ENCODE measurements at places on chromosomes 1 and 21. TPM values are rescaled to one million over a fixed set of nuclear protein-coding genes. Genes with fewer than 3 reads are reported as not detected.

GRCh38 chr1:67408148-67408547, 22.1 kb downstream of the SERBP1 start:
- H3K27me3 ChIP-seq, result no peaks in the 10 kb centered on the region
- no peak for DNase-seq
- no peak overlapping the region for H3K4me3 ChIP-seq
- H3K27ac ChIP-seq, result peak overlapping the region; percentile 59
- H3K36me3 ChIP-seq, result peaks cover 42% of the 10 kb centered on the region
- peaks cover 16% of the 10 kb centered on the region for H3K4me1 ChIP-seq

- no peak for DNase-seq
- no peaks in the 10 kb centered on the region for H3K27me3 ChIP-seq
- H3K27ac ChIP-seq, result no peak overlapping the region
- no peak overlapping the region for H3K4me3 ChIP-seq
Observed at GRCh38 chr1:76274302-76274701, 199.8 kb downstream of the ST6GALNAC3 start.

GRCh38 chr1:228460821-228461220, 26.4 kb upstream of the RNF187 start:
- H3K4me3 ChIP-seq, result peak overlapping the region; percentile 7
- no peak for DNase-seq
- H3K36me3 ChIP-seq, result peaks cover 6% of the 10 kb centered on the region
- H3K4me1 ChIP-seq, result peaks cover 51% of the 10 kb centered on the region
- H3K27me3 ChIP-seq, result no peaks in the 10 kb centered on the region
- H3K27ac ChIP-seq, result peak overlapping the region; percentile 52

GRCh38 chr1:28966617-28967016, 52.2 kb downstream of the EPB41 start:
- no peak for DNase-seq
- peaks cover 63% of the 10 kb centered on the region for H3K4me1 ChIP-seq
- no peaks in the 10 kb centered on the region for H3K27me3 ChIP-seq
- H3K27ac ChIP-seq, result no peak overlapping the region
- H3K4me3 ChIP-seq, result no peak overlapping the region

GRCh38 chr1:160491017-160491416, 32.0 kb downstream of the SLAMF6 start:
- H3K4me1 ChIP-seq, result peaks cover 27% of the 10 kb centered on the region
- no peaks in the 10 kb centered on the region for H3K27me3 ChIP-seq
- no peak overlapping the region for H3K4me3 ChIP-seq
- H3K27ac ChIP-seq, result no peak overlapping the region
- peaks cover 39% of the 10 kb centered on the region for H3K36me3 ChIP-seq

DNA sequence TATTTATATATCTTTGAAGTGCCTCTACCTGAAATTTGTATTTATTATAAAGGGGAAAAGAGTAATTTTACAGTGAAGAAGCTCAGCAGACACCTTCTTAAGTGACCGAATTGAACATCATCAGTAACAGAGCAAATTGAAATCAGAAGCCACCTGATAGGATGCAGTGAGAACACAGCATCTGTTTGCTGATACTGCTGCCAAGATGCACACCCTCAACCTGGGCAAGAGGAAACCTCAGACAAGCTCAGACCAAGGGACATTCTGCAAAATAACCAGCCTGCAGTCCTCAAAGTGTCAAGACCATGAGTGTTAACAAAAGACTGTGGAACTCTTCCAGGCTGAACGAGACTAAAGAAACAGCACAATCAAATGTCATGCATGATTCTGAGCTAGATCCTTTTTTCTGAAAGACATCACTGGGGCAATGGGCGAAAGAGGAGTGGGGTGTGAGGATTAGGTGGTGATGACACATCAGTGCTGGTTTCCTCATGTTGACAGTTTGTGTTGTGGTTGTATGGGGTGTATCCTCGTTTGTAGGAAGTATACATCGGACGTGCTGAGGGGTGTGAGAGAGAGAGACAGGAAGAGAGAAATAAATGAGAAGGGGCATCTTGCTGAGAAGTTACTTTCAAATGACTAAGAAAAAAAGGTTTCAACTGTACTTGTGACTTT, 103.7 kb downstream of the ABCA4 start:
- peaks cover 8% of the 10 kb centered on the region for H3K27me3 ChIP-seq
- no peaks in the 10 kb centered on the region for H3K36me3 ChIP-seq
- peak; percentile 49 for DNase-seq

DNA sequence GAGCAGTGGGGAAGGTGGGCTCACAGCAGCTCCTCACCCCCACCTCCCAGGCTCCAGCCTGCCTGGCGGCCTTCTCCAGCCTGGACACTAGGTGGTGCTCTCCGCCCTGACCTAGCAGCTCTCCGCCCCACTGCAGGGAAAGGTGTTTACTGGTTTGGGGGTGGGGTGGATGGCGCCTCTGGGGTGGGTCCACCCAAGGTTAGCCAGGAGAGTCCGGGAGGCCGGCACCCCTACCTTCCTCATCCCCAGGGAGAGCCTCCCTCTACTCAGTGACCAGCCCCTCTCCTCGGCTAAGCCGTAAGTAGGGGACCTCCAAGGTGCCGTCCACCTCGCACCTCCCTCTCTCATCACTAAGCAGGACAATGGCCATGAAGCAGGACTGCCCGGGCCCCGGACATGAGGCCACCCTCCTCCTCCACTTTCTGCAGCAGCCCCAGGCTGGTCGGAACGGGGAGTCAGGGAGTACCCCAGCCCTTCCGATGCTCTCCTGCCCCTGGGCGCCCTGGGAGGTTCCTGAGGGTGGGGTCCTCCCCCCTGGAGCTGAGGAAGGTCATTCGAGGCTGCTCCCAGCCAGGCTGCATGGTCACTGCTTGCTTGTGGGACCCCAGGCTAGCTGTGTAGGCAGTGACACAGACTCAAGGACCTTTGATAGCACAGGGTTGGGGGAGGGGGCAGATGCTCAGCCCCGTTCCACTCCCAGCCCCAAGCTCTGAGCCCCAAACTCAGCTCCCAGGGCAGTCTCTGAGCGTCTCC, 101.4 kb upstream of the VAMP3 start:
- no peaks in the 10 kb centered on the region for H3K36me3 ChIP-seq
- peak; percentile 79 for DNase-seq
- H3K27me3 ChIP-seq, result peaks cover 3% of the 10 kb centered on the region

DNA sequence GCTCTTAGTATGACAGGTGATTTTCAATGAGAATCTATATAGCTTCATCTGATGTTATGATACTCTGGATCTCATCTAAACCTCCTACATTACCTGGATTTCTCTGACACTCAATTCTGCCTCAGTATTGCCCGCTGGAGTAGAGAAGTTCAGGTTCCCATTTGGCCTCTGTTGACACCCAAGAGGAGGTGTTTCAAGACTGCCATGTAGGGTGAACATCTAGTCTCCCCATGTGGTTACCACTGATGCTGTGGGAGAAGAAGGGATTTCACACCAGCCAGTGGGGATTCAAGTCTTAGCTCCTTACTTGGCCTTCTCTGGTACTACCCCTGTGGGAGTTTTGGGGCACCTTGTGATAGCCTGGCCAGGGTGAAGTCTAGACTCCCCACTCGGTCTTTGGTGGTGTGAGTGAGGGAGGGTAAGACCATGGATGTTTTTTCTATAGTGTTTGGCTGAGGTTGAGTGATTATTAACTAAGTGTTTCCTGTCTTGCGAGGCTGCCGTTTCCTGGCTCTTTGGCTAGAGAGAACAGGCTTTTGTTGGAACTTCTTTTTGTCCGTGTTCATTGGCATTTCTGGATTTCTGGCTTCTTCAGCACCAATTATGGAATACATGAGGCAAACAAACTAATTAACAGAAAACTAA, 90.7 kb downstream of the RHOU start:
- H3K27me3 ChIP-seq, result no peaks in the 10 kb centered on the region
- peaks cover 17% of the 10 kb centered on the region for H3K4me1 ChIP-seq
- H3K36me3 ChIP-seq, result no peaks in the 10 kb centered on the region
- DNase-seq, result no peak

GRCh38 chr1:53819387-53819786, 18.7 kb downstream of the NDC1 start:
- H3K27ac ChIP-seq, result no peak overlapping the region
- DNase-seq, result no peak
- H3K4me3 ChIP-seq, result no peak overlapping the region
- peaks cover 58% of the 10 kb centered on the region for H3K36me3 ChIP-seq
- H3K4me1 ChIP-seq, result no peaks in the 10 kb centered on the region

DNA sequence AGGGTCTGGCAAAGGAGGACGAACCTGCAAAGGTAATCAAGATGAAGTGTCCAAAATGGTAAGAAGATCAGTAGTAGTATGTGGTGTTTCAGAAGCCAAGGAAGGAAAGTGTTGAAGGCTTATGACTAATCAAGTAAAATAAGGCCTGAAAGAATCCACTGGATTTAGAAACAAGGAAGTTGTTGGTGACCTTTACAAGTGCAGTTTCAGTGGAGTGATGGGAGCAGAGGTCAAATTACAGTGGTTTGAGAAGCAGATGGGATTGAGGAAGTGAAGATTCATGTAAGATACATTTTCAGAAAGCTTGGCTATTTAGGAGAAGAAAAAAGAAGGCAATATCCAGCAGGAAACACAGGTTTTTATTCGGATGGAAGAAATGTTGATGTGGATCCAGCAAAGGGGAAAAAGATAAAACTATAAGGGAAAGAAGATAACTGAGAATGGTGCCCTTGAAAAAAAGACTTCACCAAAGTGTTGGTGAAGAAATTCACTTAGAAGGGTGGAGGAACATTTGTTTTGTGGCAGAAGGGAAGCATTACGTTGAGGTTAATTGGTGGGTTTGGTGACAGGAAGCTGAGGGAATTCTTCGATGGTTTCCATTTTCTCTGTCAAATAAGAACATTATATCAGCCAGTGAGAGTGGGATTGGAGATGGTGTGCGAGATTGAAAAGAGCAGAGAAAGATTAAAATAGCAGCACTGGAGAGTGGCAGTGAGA, 2.1 kb downstream of the ARMH1 start:
- DNase-seq, result no peak
- H3K4me3 ChIP-seq, result no peak overlapping the region
- H3K27ac ChIP-seq, result no peak overlapping the region
- H3K27me3 ChIP-seq, result no peaks in the 10 kb centered on the region
- H3K4me1 ChIP-seq, result peaks cover 24% of the 10 kb centered on the region
- no peaks in the 10 kb centered on the region for H3K36me3 ChIP-seq

DNA sequence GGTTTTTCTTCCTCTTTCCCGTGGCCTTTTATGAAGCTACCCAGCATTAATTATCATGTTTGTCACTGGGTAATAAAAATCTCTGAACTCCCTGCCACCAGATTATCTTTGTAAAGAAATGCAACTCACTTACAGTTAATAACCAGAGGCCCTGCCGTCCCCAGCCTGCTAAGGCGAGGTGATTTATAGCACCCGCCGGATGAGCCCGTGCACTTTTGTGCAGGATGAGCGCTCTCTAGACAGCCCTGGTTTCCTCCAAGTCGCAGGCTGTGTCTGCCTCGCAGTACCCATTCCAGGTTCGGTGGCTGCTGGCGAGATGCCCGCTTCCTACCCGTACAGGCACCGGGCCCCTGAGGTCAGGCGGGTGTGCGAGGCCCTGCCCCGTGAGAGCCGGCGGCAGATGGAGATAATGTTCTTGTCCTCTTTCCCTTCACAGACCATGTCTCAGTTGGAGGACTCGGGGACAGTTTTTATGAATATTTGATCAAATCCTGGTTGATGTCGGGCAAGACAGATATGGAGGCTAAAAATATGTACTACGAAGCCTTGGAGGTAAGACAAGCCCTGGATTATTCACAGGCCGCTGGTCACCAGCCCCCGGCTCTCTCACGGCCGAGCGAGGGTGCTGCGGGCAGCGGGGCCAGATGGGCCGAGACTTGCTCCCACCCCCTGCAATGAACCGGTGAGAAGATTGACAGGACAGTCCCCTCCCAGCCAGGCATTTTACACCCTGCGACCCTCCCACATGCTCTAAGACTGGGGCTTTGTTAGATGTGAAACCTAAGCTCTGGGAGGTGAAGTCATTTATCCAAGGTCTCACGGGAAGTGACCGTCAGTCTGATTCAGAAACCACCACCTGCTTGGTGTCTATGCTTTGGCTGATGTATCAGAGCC, 28.5 kb upstream of the SELENON start:
- H3K27me3 ChIP-seq, result no peaks in the 10 kb centered on the region
- H3K4me1 ChIP-seq, result peaks cover 80% of the 10 kb centered on the region
- peak overlapping the region; percentile 67 for H3K27ac ChIP-seq
- H3K4me3 ChIP-seq, result peak overlapping the region; percentile 37
- peaks cover 17% of the 10 kb centered on the region for H3K36me3 ChIP-seq

DNA sequence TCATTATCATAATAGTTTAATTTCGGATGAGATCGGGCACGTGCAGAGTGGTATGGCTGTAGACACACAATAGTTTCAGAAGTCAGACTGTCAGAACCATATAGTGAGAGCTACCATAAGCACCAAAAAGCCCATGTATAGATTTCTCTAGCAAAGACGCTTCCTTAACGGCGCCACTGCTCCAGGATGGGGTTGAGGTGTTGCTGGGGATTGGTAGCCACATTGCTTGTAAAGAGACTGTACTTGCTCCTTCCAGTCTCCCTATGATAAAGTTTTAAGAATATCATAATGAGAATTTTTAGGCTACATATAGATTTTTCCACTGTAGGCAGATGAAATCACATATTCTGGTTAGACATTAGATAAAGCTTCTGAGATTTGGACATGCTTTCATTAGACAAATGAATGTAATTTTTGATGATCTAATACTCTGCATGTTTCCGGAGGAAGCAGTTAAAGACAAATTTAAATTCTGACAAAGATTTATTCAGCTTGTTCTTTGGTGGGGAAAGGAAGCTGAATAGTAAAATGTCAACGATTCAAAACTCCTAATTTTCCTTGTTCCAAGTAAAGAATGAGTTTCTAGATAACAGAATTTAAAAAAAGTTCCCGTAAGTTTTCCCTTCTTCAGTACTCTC, 77.7 kb downstream of the MAP3K7CL start:
- no peak overlapping the region for H3K4me3 ChIP-seq
- H3K27me3 ChIP-seq, result peaks cover 2% of the 10 kb centered on the region
- H3K4me1 ChIP-seq, result peaks cover 17% of the 10 kb centered on the region
- no peak overlapping the region for H3K27ac ChIP-seq

- H3K27ac ChIP-seq, result no peak overlapping the region
- H3K36me3 ChIP-seq, result no peaks in the 10 kb centered on the region
- H3K27me3 ChIP-seq, result peaks cover 9% of the 10 kb centered on the region
- no peak overlapping the region for H3K4me3 ChIP-seq
Observed at GRCh38 chr1:14869187-14869586, 270.7 kb downstream of the KAZN start.

DNA sequence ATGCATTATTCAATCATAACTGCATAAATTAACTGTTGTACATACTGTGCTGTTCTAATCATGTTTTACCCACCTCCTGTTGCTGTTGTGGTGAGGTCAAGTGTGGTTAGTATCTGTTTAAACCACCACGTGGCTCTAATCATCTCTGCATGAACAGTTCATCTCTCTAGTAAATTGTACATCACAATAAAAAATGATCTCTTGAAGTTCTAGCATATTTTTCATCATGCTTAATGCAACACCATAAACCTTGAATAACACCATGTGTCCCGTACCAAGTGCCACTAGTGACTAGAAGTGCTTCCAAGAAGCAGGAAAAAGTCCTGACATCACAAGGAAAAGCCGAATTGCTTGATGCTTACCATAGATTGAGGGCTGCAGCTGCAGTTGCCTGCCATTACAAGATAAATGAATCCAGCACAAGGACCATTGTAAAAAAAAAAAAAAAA, 51.7 kb downstream of the SNRPE start:
- DNase-seq, result no peak
- H3K27ac ChIP-seq, result no peak overlapping the region
- H3K27me3 ChIP-seq, result no peaks in the 10 kb centered on the region
- H3K4me1 ChIP-seq, result no peaks in the 10 kb centered on the region
- no peaks in the 10 kb centered on the region for H3K36me3 ChIP-seq

TMCO2 gene
- total RNA-seq, result not detected

OPTC gene
- total RNA-seq, result not detected

RRP15 gene
- total RNA-seq, result 23.3 TPM

ACKR1 gene
- not detected for total RNA-seq

REN gene
- total RNA-seq, result not detected

SCYL3 gene
- total RNA-seq, result 11.0 TPM

NUP210L gene
- total RNA-seq, result 0.04 TPM

DISP3 gene
- total RNA-seq, result 0.55 TPM

PROK1 gene
- not detected for total RNA-seq

ARHGAP29 gene
- 0.21 TPM for total RNA-seq

MNDA gene
- not detected for total RNA-seq

CRYAA gene
- not detected for total RNA-seq

TAS1R1 gene
- 0.07 TPM for total RNA-seq

Data from activated CD4-positive, alpha-beta T cell treated with anti-CD3 and anti-CD28 coated beads for 36 hours (primary cell).